Pancreas (tissue), 10 donors: ENCODE measurements at places on chromosomes 5 and 9. TPM values are rescaled to one million over a fixed set of nuclear protein-coding genes. Genes with fewer than 3 reads are reported as not detected.

- no peak for DNase-seq
Measured at GRCh38 chr5:53298841-53299240, 181.6 kb upstream of the FST start.

DNA sequence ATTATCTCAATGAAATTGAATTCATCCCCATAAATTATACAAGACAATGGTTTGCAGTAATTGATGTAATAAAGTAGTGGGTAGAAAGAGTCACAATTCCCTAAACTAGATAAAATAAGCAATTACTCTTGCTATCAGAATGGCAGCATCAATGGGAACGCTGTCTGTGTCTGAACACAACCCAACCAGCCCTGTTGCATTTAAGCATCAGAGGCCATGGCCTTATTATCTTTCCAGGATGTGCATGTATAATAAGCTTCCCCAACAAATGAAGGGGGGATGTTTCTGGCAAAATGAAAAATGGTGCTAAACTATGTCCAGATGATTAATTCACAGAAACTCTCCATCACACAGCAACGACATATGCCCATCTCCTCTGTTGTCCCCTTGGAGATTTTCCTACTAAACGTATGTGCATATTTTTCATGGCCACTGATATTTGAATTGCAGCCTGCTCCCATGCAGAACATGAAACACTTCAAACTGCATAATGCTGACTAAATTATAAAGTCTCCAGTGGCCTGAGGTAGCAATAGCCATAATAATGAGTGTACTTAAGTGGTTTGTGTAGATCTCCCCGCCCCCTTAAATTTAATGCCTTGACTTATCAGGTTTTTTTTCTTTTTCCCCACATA lies 306.9 kb upstream of the ADAMTS16 start:
- no peak for DNase-seq

GRCh38 chr5:180070756-180071530 lies 616 bp downstream of the RNF130 start:
- DNase-seq, result no peak

GRCh38 chr5:56164376-56164775 lies 68.8 kb downstream of the ANKRD55 start:
- DNase-seq, result no peak

Gene CTSL
- polyA plus RNA-seq, result 64.1 TPM

Gene PCDHGB6
- 0.63 TPM for polyA plus RNA-seq
